ENCODE measurements at places on chromosomes 4 and X.

- no peak for DNase-seq
Measured at GRCh38 chr4:183201331-183201730, 102.3 kb downstream of the WWC2 start.

DNA sequence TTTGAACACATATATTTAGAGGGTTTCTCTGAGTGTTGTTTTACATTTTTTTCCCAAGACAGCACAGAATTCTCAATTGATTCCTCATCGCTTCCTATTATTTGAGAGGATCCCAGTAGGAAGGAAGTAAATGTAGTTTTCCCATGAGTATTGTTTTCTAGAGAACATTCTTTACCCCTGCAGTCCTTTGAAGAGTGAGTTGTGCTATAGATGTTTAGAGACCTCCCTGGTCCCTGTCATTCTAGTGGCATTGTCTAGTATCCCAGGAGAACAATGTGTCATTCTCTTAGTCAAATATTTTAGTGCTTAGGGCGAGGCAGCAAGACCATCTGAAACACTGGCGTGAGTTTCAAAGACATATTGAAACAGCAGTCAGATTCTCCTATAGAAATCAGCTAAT lies 32.5 kb downstream of the SORBS2 start:
- no peak for DNase-seq

GRCh38 chrX:40130207-40130606 lies 32.4 kb upstream of the BCOR start:
- no peak for DNase-seq

DNA sequence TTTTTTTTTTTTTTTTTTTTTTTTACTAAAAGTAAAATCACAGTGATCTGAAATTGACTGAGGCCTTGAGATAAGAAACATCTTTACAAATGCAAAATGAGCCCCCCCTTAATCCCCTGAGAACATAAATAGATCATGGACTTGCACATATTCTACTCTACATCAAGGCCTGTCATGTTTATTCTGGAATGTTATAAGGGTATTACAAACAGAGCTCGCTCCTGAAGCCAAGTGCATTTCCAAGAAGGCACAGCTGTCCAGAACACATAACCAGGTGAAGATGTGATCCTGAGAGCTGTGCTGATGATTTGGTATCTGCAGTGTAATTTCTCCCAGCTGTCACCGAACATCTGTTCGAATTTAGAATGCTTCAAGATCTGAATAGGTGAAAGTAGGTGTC lies 384.5 kb downstream of the GPAT3 start:
- no peak for DNase-seq

- no peak for DNase-seq
Measured at GRCh38 chr4:153771046-153771445, 11.2 kb upstream of the RNF175 start.

- no peak for DNase-seq
Measured at GRCh38 chr4:8118035-8118434, 40.6 kb downstream of the ABLIM2 start.

- peak; percentile 48 for DNase-seq
Measured at GRCh38 chr4:40311811-40312346, 23.3 kb upstream of the CHRNA9 start.

GRCh38 chr4:140675599-140676231 lies 80.5 kb downstream of the TBC1D9 start:
- peak; percentile 7 for DNase-seq

GRCh38 chr4:6908432-6909112 lies 1.1 kb upstream of the TBC1D14 start:
- no peak for DNase-seq

- no peak for DNase-seq
Measured at GRCh38 chr4:36841583-36842326, 402.8 kb upstream of the NWD2 start.

- DNase-seq: no peak
Measured at GRCh38 chr4:145820407-145820806, 118.2 kb downstream of the ZNF827 start.

DNA sequence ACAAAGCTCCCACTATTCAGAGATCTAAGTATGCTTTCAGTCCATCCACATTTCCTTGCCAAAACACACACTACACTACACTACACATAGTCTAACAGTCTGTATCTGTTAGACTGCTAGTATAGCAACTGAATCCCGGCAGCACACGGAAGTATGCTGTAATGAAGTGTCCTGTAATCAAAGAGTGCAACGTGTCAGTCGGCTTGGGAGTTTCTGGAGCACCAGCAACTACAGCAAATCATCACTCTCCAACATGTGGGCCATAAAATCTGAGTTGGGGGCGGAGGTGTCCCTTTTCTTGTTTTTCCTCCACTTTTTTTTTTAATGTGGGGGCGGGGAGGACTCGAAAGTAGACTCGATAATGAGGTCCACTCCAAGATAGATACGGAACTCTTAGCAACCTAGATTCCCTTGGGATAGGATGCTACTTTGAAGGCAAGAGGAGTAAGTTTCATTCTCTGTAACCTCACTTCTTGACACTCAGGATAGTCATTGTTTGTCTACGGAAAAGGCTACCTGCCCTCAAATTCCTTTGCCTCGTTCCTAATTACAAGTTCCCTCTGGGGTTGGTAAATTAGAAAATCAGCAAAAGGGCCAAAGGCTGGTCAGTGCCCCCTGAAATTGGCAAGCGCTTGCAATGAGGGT lies 722 bp downstream of the SLC10A7 start:
- peak; percentile 62 for DNase-seq

DNA sequence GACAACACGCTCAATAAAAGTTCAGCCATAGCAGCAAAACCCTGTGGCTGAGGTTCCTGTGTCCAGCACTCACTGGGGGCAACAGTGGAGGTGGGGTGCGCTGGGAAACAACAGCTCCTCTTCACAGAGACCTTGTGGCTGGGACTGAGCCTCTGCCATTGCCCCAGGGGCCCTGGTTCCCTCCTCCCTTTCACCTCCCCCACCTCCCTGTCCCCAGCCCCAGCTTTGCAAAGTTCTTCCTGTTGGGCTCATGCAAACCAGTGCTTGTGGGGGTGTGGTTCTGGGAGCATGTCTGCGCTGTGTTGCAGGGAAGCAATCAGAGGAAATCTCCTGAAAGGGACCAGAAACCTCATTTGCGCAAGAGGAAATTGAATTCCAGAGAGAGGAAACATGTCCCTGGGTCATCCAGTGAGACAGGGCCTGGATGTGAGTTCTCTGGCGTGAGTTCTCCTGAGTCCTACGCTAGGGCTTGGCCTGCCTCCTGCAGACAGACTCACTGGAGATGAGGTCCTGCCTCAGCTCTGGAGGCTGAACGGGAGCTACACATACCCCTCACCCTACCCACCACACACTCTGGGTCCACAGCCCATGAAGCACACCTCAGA lies 7.4 kb downstream of the FATE1 start:
- DNase-seq: no peak

- no peak for DNase-seq
Measured at GRCh38 chr4:133866328-133866699, 335.3 kb downstream of the PABPC4L start.

GRCh38 chr4:127049526-127049925 lies 583.2 kb upstream of the INTU start:
- DNase-seq: no peak

DNA sequence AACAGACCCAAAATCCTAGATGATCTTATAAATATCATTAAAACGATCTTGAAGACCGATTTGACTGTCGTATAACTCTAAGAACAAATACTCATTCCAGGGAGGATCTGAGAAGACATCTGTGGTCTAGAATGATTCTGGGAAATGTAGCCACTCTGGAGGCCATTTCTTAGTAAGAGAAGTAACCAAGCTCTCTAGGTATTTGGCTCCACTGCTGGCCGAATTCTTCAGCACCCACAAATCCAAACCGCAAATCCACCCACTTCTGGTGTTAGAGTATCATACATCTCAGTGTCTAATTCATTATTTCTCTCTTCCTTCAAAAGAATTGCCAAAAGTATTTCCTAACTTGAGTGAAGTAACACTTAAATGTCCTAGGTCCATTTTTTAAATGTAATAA lies 23.9 kb downstream of the KLHL5 start:
- DNase-seq: no peak

GRCh38 chrX:104137496-104137895 lies 19.3 kb downstream of the SLC25A53 start:
- DNase-seq: no peak

GRCh38 chr4:184344899-184345572 lies 127.4 kb upstream of the ENPP6 start:
- no peak for DNase-seq

- no peak for DNase-seq
Measured at GRCh38 chr4:153963216-153963615, 174.3 kb upstream of the SFRP2 start.

- DNase-seq: no peak
Measured at GRCh38 chr4:122772311-122772710, 39.8 kb downstream of the BBS12 start.

GRCh38 chr4:71549516-71550160 lies 210.8 kb downstream of the SLC4A4 start:
- no peak for DNase-seq

DNA sequence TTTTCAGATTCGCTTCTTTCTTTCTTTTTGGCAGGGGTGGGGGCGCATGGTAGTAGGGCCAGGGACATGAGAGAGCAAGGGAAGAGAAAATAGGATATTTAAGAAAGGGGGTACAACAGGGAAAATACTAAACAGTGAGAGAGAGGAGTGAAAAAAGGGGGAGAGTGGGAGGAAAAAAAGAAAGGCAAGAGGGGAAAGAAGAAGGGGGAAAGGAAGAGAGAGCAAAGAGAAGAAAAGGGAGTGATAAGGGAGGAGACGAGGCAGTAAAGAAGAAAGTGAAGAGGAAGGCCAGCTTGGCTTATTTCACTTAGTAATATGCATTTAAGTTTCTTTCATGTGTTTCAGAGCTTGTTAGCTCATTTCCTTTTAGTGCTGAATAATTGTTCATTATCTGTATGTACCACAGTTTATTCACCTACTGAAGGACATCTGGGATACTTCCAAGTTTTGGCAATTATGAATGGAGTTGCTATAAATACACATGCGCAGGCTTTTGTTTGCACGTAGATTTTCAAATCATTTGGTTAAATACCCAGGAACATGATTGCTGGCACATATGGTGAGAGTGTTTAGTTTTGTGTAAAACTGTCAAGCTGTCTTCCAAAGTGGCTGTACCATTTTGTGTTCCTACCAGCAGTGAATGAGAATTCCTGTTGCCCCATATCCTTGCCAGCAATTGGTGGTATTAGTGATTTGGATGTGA lies 37.3 kb downstream of the CASP6 start:
- DNase-seq: no peak

DNA sequence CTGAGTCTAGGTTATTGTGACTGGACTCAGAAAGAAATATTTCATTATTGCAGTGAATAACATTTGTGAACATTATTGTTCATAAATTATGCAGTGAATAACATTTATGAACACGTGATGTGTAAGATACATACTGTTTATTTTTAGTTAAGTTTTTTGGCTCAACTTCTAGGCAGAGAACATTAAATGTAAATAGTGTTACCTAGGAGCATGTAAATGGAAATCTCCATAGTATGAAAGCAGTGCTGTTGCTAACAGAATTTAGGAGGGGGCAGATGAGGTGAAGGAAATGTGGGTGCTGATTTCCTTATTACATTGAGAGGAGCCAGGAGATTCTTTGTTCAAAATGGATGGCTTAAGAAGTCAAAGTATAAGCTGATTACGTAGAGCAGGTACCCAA lies 45.0 kb downstream of the HTT start:
- DNase-seq: no peak

- DNase-seq: peak; percentile 20
Measured at GRCh38 chr4:17577665-17578481, 875 bp downstream of the LAP3 start.

- no peak for DNase-seq
Measured at GRCh38 chrX:55342533-55343501, 78.1 kb upstream of the PAGE3 start.

DNA sequence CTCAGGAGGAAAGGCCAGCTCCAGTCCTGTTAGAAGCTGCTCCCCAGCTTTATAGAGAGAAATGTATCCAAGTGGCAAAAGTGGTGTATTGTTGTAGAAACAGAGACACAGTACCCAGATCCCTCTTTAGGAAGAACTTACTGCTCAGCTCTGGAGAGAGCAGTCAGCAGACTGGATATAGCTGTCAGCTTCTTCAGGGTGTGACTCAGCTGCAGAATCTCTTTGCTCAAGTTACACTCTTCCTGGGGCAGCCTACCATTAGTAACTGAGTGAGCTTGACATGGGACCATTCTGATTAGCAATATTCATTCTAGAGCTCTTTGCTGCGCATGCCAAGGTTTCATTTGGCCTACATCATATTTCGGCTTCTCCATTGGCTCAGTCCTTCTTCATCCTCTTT lies 40.5 kb downstream of the ATP1B4 start:
- DNase-seq: no peak

- no peak for DNase-seq
Measured at GRCh38 chr4:121183361-121183760, 19.2 kb upstream of the TNIP3 start.

DNA sequence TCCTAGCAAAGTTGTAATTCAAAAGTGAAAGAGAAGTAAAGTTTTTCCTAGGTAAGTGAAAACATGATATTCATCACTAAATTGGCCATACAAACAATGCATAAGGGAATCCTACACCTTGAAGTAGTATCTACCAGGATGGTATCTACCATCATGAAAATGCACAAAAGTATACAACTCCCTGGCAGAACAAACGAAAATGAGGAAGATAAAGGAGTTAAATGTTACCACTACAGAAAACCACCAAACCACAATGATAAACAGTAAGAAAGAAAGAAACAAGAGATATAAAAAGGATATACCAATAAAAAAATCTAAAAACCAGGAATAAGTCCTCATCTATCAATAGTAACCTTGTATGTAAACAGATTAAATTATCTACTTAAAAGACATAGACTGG lies 26.9 kb downstream of the GK2 start:
- no peak for DNase-seq

DNA sequence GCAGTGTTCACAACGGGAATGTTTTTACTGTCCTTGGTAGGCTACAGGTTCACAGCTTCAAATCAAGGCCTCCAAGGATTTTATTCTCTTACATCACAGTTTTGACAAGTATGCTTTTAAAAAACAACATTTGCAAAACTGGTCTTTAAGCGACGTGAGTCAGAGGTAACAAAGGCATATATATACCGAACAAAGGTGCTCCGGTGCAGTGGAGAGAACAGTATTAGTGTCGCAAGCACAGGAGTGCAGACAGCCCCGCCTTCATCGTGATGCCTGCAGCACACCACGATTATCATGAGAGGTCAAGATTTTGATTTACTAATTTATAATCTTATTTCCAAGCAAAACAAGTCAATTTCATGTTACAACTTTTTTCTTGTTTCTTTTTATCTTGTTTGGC lies 90.8 kb downstream of the GATB start:
- no peak for DNase-seq

Measured in CD8-positive, alpha-beta T cell (primary cell).